Epithelial cell of umbilical artery (primary cell): ENCODE measurements at places on chromosomes 7 and 10. TPM values are rescaled to one million over a fixed set of nuclear protein-coding genes. Genes with fewer than 3 reads are reported as not detected.

Gene ASZ1
- not detected in 2 replicates for total RNA-seq

Gene KEL
- not detected in 2 replicates for total RNA-seq

Gene PLAC9
- total RNA-seq = 2.9 and 4.9 TPM in 2 replicates

Gene CNNM1
- total RNA-seq = not detected in 2 replicates

Gene SPDYE9
- total RNA-seq = not detected in 2 replicates

Gene OR2A1
- total RNA-seq = under 0.01 TPM in 2 replicates

Gene FAM25A
- total RNA-seq = not detected in 2 replicates

Gene ZNF680
- 6.5 and 11.1 TPM in 2 replicates for total RNA-seq

Gene CFTR
- total RNA-seq = not detected in 2 replicates

Gene SPRN
- total RNA-seq = under 0.01 TPM in 1 of 2 replicates, not detected in the other

Gene ANLN
- total RNA-seq = 52.9 and 56.1 TPM in 2 replicates

Gene NXPH1
- not detected in 2 replicates for total RNA-seq

Gene CNNM2
- total RNA-seq = 1.6 and 3.0 TPM in 2 replicates

Gene MEOX2
- 3.2 and 34.5 TPM in 2 replicates for total RNA-seq

Gene FBXL15
- total RNA-seq = 8.7 and 10.7 TPM in 2 replicates

Gene CTAGE15
- 0.30 TPM in 1 of 2 replicates, not detected in the other for total RNA-seq

Gene PPIA
- total RNA-seq = 3,439 and 4,627 TPM in 2 replicates

Gene FANK1
- 1.1 and 1.6 TPM in 2 replicates for total RNA-seq

Gene SFRP4
- not detected in 2 replicates for total RNA-seq

Gene NPY
- not detected in 2 replicates for total RNA-seq

Gene TIAL1
- 26.3 and 33.1 TPM in 2 replicates for total RNA-seq

Gene MNX1
- total RNA-seq = not detected in 2 replicates

Gene SUN3
- total RNA-seq = not detected in 2 replicates

Gene CACNA2D1
- 54.6 and 120 TPM in 2 replicates for total RNA-seq

Gene BAIAP2L1
- total RNA-seq = under 0.01 TPM in 1 of 2 replicates, not detected in the other

Gene PAPOLB
- under 0.01 and 0.15 TPM in 2 replicates for total RNA-seq

Gene ADGRA1
- not detected in 2 replicates for total RNA-seq

Gene PLAU
- total RNA-seq = 26.6 and 48.6 TPM in 2 replicates

Gene PLOD3
- 51.0 and 53.2 TPM in 2 replicates for total RNA-seq

Gene FOXP2
- total RNA-seq = 0.61 and 0.65 TPM in 2 replicates

Gene CXCL12
- total RNA-seq = under 0.01 and 0.46 TPM in 2 replicates

Gene MLXIPL
- not detected in 2 replicates for total RNA-seq

Gene CAMK2B
- total RNA-seq = 0.15 and 1.6 TPM in 2 replicates

Gene FGFBP3
- total RNA-seq = 0.30 and 0.32 TPM in 2 replicates

Gene DENND2A
- total RNA-seq = 0.30 TPM in 1 of 2 replicates, not detected in the other

Gene GJD4
- total RNA-seq = not detected in 2 replicates

Gene ZNF804B
- total RNA-seq = not detected in 2 replicates

Gene ETV1
- 7.8 and 8.1 TPM in 2 replicates for total RNA-seq

Gene ZC3HAV1L
- 12.2 and 13.3 TPM in 2 replicates for total RNA-seq

Gene MYL10
- total RNA-seq = not detected in 2 replicates

Gene HEPACAM2
- total RNA-seq = not detected in 2 replicates

Gene CALHM1
- not detected in 2 replicates for total RNA-seq

Gene ZNF775
- 6.8 and 7.3 TPM in 2 replicates for total RNA-seq

Gene MSS51
- total RNA-seq = 0.65 and 1.4 TPM in 2 replicates

Gene CLDN15
- total RNA-seq = 1.3 and 2.9 TPM in 2 replicates
